Thymus (tissue), 14 donors: ENCODE measurements at places on chromosomes 11 and 22.

- DNase-seq = no peak
Measured at GRCh38 chr11:117828611-117829368, 4.2 kb upstream of the FXYD2 start.

- DNase-seq = no peak
Measured at GRCh38 chr11:41281131-41281742, 178.2 kb downstream of the LRRC4C start.

DNA sequence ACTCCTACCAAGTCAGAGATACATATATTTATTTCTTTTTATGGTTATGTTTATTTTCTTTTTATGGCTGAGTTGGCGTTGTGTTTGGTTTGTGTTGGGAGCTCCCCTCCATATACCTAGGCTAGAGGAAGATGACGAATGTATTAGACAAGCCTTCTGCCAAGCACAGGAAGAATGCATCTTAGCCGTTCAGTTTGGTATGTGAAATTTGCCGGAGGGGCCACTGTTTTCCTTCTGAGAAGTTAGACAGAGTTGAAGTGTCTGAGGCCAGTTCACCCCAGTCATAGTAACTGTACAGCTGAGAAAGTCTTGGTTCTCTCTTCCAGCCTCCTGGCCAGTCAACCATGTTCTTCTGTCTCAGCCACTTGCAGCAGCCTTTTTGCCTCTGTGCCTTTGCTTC lies 29.8 kb downstream of the TEAD1 start:
- no peak for DNase-seq

DNA sequence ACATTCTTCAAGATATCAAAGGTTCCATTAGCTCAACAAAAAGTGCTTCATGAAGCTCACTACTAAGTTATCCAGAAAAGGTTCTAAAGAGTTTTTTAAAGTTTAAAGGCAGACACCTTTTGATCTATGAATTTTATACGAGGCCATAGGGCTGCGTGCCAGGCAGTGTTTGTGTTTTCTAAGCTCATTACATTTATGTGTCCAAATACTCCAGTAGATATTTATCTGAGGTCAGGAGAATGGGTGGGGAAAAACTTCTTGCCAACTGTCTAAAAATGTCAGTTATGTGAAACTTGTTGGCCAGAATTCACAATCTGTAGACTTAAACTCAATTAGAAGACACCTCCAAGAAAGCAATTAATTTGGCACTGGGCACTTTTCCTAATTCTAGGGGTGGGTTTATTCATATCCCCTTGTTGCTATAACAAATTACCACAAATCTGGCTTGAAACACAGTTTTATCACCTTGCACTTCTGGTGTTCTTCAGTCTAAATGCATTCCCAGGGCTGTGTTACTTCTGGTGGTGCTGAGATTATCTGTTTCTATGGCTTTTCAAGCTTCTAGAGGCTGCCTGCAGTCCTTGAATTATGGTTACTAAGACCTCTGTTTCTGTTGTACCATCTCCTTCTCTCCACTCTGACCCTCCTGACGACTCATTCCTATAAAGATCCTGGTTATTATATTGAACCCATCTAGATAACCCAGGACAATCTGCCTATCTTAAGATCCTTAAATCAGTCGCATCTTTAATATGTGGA lies 1030.4 kb upstream of the CNTN5 start:
- DNase-seq = no peak

GRCh38 chr11:88281317-88281712 lies 56.2 kb downstream of the CTSC start:
- no peak for DNase-seq
